CD4-positive, alpha-beta T cell treated with Interleukin-12 subunit alpha and Interleukin-12 subunit beta, for 1 hour (primary cell): ENCODE measurements at places on chromosomes 2 and 18.

GRCh38 chr2:150332383-150332782, 155.1 kb downstream of the RND3 start:
- DNase-seq: no peak

- DNase-seq: no peak
Observed at GRCh38 chr2:36373149-36373926, 17.8 kb downstream of the CRIM1 start.

DNA sequence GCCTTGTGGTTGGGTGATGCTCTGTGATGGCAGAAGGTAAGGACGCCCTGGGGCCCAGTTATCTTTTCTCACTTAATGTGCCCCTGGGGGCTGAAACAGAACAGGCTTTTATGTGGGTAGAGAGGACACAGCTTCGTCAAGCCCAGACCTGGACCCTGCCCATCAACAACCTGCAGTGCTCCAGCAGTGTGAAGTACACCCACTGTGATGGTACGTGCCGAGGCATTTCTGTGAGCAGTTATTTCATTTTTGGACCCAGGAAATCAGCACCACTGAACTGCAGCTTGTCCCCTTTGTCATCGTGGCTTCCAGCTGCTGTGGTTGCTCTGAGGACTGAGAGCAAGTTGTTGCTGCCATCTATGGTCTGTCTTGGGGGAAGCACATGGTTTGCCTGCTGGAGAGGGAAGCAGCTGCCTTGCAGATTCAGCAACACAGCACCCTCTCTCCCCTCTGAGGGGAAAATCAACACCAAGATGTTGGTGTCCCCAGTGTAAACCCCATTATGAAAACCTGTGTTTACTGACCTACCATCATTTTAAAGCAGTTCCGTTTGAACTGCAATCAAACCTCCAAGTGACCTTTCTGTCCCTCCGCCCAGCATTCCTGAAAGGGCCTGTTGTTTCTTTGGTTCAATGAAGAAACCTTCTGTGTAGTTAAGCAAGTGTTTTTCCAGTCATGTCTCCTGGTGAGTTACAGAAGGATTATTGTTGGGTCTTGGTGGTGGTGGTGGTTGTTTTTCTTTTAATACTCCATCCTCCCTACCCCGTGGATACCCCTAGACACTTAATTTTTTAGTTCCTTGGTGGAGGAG, 158.2 kb downstream of the MGAT5 start:
- DNase-seq: peak; percentile 77

GRCh38 chr18:35553300-35553699, 28.2 kb upstream of the GALNT1 start:
- no peak for DNase-seq

- no peak for DNase-seq
Observed at GRCh38 chr2:122341007-122341406, 585.6 kb downstream of the TSN start.

- DNase-seq: no peak
Observed at GRCh38 chr18:59048378-59048777, 91.3 kb upstream of the SEC11C start.

DNA sequence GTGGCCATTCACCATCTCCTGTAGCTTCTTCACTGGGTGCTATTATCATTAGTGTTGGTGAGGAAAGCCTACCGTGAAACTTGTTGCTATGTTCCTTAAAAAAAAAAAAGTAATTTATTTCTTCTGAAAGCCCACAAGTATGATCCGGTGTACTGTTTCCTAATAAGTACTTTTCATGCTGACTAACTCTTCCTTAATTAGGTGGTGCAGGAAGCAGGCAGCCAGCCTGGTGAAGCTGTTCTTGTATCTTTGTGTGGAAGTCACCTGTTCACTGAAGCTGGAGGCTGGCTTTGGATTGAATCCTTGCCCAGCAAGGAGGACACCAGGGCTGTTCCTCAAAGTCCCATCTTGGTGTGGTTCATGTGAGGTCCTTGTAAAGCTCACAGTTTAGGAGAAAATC, 321.7 kb upstream of the THSD7B start:
- no peak for DNase-seq

DNA sequence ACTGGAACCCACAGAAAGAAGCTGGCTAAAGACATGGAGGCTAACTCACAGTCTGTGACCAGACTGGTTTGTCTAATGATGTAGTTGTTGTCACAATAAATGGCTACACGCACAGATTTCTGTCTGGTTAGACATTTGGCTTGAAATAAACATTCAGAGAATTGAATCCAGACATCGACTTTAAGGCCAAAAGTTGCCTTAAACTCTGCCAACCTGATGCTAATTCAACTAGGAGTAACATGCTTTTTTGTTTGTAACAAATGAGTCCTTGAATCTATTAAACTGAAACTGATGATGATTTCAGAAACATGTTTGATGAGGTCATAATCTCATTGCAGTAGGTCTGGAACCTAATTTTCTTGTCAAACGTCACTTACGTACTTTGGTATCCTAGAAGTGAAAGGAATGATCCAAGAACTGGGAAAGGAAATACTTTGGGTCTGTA, 123.8 kb downstream of the ERBB4 start:
- no peak for DNase-seq

GRCh38 chr2:142668420-142668819, 209.0 kb upstream of the KYNU start:
- DNase-seq: no peak

DNA sequence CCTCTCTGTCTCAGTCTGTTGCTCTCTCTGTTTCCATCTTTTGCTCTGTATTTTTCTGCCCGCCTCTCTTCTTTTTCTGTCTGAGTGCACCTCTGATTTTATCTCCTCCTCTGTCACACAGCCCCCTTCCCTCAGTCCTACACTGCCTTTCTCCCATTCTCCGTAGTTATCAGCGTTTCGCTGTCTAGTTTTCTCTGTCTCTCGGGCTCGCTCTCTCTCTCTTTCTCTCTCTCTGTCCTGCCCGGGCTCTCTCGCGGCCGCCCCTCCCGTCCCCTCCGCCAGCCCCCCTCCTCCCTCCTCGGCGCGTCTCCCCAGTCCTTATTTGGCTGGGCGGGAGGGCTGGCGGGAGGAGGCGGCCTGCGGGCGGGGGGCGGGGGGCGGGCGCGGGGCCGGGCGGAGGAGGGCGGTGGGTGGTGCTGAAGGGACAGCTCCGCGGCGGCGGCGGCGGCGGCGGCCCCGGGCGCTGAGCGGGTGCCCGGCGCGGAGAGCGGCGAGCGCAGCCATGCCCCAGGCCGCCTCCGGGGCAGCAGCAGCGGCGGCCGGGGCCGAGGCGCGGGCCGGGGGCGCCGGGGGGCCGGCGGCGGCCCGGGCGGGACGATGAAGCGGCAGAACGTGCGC, at the start of gene KCNK3:
Gene KCNK3, plus strand, starts transcription at position 444 of the 618 bp plus-strand sequence. Its CDS starts 154 bp downstream, at position 598.
- peak; percentile 21 for DNase-seq

GRCh38 chr2:196201229-196202009, 30.0 kb upstream of the STK17B start:
- DNase-seq: no peak

- no peak for DNase-seq
Observed at GRCh38 chr2:105761931-105762515, 17.3 kb downstream of the NCK2 start.

- DNase-seq: no peak
Observed at GRCh38 chr2:240957656-240958365, 40.6 kb upstream of the SNED1 start.

DNA sequence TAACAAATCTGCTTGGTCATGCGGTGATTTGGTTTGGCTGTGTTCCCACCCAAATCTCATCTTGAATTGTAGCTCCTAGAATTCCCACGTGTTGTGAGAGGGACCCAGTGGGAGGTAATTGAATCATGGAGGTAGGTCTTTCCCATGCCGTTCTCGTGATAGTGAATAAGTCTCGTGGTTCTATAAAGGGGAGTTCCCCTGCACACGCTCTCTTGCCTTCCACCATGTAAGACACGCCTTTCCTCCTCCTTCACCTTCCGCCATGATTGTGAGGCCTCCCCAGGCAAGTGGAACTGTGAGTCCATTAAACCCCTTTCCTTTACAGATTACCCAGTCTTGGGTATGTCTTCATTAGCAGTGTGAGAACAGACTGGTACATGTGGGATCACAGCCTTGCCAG, 36.7 kb downstream of the TRABD2A start:
- DNase-seq: no peak
